ENCODE measurements at places on chromosomes 4 and X. TPM values are rescaled to one million over a fixed set of nuclear protein-coding genes. Genes with fewer than 3 reads are reported as not detected.

GRCh38 chrX:21959362-21960051 lies 19.0 kb downstream of the SMS start:
- no peak for DNase-seq

GRCh38 chrX:43656005-43656494 lies at the start of gene MAOA:
MAOA (plus strand) TSS chrX:43656299; CDS start chrX:43656342, 43 bp downstream.
- peak; percentile 94 for DNase-seq

DNA sequence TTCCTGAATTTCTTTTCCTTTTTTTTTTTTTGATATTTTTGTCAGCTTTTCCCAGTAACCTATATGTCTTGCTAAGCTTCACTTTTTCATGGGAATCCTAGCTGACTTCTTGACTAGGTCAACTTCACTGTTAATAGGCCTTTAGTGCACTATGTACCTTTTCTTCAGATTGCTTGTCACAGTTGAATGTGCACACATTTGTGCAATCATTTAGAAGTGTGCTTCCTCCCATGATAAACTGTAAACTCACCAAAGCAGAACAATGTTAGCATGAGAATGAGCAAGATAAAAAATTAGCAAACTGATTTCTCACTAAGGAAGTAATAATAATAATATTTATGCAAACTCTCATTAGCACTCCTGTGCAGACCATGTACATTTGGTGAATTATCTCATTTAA lies 173.2 kb downstream of the PABPC4L start:
- no peak for DNase-seq

DNA sequence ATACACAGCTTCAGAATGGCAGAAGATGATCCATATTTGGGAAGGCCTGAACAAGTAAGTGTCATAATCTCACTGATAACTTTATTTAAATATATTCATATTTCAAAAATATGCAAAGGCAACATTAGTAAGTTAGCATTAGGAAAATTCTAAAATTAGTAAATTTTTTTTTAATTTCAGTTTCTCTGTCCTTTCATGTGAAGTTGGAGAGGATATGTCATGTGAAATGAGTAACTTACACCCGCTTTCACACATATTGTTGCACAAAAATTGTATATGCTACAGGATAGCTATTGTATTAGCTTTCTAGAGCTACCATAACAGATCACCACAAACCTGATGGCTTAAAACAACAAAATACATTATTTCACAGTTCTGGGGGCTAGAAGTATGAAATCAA lies 24.3 kb downstream of the NFKB1 start:
- no peak for DNase-seq

DNA sequence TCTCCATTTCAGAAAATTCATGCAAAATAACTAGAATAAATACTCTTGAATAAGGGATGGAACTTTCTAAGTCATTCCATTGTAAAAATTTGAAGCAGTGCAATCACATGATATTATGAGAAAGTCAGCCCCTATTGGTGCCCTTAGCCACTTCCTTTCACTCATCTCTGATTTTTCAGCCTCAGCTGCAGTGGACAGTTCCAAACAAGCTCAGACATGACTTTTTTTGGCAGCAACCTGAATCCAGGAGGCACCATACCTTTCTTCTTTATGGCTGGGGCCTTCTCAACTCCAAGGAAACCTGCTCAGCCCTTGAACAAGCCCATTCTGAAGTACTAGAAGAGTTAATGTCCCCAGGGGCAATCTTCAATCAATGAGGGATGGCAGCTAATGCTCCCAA lies 40.5 kb downstream of the MAPK10 start:
- no peak for DNase-seq

GRCh38 chr4:82469791-82470345 lies 39.5 kb downstream of the ENOPH1 start:
- DNase-seq, result no peak

DNA sequence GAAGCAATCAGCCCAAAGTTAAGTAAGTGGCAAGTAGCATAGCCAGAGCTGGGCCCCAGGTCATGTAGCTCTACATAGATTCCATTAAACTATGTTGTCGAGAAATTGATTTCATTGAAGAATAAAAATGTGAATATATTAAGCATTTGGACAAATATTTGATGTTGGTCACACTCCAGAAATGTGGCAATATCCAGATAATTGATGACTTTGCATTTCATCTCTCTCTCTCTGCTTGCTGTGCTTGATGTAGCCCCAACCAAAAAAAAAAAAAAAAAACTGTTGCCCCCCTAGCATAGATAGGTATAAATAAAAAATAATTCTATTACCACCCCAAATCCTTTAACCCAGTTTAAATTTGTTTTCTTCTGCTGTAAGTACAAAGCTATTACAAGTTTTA lies 7.5 kb upstream of the NDST3 start:
- DNase-seq, result no peak

DNA sequence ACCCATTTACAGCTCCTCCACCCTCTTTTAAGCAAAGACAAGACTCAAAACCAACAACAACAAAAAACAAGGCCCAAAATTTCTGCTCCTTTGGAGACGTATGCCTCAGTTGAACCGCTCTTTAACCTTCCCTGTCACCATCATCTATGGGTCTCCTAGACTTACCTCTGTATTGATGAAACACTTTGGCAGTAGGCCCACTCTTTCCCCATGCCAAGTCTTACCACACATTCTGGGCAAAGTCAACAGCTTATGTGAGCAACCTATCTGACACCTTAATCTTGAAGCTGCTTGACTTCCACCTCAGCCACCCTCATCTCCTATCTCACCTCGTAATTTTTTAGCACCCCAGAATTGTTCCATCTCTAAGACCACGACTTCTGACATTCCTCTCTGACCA lies 99.7 kb upstream of the CXorf66 start:
- no peak for DNase-seq

GRCh38 chrX:149003863-149004660 lies 501.0 kb downstream of the IDS start:
- no peak for DNase-seq

FAM47A gene
- not detected for total RNA-seq

CXCL11 gene
- total RNA-seq, result not detected

Data from posterior vena cava (tissue), 2 donors.